Fibroblast of mammary gland (primary cell): ENCODE measurements at places on chromosomes 6 and 20.

DNA sequence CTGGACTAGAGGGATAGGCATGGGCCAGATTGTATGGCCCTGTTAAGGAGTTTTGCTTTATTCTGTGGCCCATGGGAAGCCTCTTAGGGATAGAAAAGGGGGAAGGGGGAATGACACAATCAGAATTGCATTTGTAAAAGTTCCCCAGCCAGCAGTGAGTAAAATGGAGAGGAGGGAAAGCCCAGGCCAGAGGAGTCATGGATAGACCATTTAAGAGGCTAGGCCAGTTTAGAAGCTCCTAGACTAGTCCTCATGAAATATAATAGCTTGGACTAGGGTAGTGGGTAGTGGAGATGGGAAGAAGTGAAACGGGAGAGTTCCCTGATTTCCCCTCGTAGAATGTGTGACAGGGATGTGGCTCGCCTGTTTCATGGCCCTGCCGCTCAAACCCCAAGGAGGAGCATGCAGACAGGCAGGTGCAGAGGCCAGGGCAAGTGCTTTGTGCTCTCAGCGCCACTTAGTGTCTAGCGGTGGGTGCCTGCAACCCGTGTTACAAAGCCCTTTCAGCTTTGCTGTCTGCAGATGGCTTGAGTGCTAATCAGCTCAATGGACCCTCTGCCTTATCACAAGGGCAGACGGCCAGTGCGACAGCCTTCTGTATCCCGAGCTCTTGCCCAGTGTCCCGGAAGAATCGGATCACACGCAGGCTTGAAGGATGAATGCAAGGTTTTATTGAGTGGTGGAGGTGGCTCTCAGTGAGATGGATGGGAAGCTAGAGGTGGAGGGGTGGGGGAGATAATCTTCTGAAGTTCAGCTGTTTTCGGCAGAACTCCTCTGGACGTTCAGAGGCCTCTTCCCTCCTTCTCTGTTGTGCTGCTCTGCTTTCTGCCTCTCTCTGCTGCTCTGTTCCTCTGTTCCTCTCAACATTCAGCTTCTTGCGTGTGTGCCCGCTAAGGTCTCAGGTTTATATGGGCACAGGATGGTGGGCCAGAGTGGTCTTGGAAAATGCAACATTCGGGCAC lies 141.1 kb downstream of the CEP57L1 start:
- no peak for DNase-seq

GRCh38 chr6:9233226-9233625 lies 797.9 kb upstream of the SLC35B3 start:
- no peak for DNase-seq

DNA sequence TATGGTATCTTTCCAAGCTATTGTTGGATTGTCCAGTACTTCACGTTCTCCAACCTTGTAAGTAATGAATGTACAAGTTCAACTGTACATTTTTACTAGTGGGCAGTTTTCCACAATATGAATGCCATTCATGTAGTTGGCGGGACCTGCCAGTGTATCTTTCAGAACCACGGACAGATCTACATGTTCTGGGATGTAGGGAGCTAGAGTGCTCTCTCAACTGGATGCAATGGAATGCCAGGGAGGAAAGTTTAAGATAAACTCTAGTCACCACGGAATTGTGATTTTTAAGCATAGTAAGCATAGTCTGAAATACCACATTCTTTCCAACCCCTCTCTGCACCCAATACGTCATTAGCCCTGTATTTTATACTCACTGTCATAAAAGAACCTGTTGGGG lies 21.5 kb upstream of the HLA-C start:
- DNase-seq: peak; percentile 37

DNA sequence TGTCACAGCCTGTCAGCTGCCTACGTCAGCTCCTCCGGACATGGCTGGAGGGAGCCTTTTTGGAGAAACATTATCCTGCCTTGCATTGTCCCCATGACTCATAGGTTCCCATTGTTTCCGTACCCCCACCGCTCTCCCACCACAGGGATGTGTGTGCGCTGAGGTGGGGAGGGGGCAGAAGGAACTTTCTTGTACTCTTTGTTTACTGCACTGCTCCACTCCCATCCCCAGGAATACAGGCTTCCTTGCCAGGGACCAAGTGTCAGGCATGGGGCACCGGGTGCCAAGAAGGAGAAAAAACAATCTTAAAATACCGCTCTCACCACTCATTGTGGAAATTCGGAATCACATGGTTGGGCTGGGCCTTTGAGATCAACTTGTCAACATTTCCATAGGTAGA lies 51.0 kb downstream of the KCNK5 start:
- no peak for DNase-seq

GRCh38 chr6:73610444-73611275 lies 43.1 kb downstream of the SLC17A5 start:
- DNase-seq: peak; percentile 53

DNA sequence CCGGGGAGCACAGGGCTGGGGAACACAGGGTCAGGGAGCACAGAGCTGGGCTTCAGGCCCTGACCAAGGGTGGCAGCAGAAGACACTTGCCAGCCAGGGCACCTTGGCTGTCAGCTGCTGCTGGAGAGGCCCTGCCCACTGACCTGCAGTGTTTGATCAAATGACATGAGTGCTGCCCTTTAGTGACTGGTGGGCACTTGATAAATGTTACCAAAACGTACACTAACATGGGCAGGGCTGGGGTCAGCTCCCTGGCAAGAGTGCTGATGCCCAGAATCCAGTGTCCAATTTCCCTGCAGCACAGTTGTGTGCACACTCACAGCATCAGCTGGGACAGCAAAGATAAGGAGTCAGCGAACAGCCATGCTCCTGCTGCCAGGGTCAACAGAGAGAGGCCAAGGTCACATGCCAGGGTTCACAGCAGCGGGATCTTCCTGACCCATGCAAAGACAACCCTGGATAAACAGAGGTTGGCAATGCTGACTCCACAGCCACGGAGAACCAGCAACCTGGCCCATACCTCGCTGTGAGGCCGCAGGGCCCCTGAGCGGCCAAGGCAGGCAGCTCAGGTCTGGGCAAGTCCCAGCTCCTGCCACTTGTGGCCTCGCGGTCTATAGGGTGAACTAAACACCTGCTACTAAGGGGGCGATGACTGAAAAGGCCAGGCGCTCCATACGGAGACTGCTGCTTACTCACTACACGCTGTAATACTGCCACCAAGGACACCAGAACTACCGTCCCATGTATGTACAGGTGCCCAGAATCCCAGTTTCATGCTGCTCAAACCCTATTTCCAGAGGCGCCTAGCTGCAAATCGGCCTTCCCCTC lies 46.3 kb downstream of the NINL start:
- no peak for DNase-seq

DNA sequence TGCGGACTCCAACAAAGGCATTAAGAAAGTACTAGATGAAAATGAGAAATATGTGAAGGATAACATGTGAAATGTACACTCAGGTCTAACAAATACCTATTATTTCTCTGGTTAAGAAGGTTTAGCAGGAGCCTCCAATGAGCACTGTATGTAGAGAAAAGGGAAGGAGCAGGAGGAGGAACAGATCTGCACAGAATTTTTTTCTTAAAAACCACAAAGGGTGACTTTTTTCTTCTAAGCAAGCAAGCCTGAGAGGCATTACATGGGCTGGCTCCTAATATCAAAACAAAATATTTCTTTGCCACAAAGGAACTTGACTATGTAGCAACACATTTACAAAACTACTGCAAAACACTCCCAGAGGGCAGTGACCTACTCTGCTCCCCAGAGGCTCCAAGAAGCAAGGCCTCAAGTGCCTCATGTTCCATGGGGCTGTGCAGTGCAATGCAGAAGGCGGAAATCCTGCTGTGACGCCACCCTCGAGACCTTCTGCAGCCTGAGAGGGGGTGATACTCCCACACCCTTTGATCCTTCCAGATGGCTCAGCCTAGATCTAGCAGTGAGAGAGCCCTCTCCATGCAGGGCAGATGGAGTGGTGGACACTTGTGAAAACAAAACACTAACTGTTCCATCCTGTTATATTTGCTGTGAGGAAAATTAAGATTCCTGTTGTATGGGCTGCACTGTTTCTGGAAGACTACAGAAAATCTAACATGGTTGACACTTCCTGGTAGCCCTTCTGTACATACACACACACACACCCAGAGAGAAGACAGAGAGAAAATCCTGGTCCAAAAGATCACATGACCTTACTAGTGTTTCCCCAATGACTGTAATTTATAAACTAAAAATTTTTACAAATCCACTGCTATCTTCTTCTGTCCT lies 36.0 kb upstream of the SMIM29 start:
- DNase-seq: peak; percentile 91

- peak; percentile 38 for DNase-seq
Measured at GRCh38 chr20:2874456-2874855, 1.2 kb downstream of the PTPRA start.

GRCh38 chr6:109977791-109978173 lies 329 bp upstream of the GPR6 start:
- no peak for DNase-seq

GRCh38 chr6:17276766-17277165 lies 4.4 kb upstream of the RBM24 start:
- no peak for DNase-seq

- DNase-seq: no peak
Measured at GRCh38 chr6:73766040-73766439, 70.0 kb downstream of the CD109 start.
